Activated T-cell treated with anti-CD3 and anti-CD28 coated beads, Interleukin-2, amount 50 U/mL, for 48 hours (primary cell): ENCODE measurements at places on chromosomes 2 and 18.

DNA sequence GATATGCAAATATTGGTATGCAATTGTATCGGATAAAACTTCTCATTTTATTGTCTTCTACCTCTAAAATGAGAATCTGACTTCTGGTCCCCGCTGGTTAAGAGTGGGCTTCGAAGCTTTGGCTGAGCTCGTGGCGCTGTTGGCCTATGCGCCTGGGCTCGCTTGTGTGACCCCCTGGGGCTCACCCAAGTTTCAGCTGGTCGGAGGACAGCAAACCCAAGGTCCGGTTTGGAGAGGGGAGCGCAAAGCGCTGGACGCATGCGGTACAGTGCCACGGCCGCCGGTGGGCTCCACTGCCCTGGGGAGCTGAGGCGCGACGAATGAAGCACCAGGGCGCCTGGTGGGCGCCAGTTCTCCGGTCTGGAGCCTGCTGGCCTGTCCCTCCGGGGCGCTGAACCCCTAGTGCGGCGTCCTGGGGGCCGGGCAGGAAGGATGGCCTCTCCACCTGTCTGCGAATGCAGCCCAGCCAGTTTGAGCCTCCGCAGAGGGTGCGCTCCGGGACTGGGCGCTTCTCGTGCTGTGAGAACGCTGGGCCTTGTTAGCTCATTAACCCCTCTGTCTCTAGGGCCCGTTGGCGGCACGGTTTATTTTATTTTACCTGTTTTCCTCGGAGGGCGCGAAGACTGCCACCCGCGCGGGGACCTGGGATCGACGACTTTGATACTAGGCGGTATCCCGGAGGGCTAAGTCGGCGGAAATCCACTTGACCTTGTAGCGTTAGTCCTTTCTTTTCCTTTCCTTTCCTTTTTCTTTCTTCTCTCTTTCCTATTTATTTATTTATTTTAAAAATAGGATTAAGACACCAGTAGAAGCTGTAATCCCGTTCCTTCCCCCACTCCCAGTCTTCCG is 10.4 kb downstream of the MEIS1 start:
- DNase-seq = no peak

- no peak for DNase-seq
These were observed 62.6 kb downstream of the ITGB1BP1 start for GRCh38 chr2:9360701-9361100.

DNA sequence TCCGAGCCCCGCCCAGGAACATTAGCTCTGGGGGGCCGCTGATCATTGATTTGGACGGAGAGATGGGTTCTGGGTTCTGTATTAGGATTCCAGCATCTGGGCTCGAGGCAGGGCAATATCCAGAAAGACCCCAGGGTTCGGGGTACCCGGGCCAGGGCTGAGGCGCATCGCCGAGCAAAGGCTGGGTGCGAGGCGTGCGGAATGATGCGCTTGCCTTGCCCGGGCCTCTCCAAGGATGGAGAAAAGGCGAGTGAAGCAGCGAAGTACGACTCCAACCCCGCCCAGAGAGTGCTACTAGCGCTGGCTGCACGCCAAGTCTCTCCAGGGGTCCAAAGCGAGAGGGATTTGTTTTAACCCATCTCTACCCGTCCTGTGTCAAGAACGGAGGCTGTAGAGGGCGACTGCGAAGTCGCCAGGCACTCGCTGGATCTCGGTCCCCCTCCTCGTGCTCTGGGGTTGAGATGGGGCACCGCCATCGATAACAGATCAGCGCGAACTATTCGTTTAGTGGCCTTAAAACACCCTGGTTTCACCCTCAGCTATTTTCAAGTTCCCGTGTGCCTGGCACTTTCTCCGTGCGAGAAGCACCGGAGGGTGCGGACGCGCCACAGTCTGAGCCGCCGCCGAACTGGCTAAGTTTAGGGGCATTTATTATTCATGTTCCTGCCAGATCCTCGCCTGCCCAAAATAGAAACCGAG is 1.9 kb downstream of the ADCYAP1 start:
- peak; percentile 27 for DNase-seq

- no peak for DNase-seq
These were observed 76.9 kb downstream of the TTC21B start for GRCh38 chr2:165876712-165877111.

DNA sequence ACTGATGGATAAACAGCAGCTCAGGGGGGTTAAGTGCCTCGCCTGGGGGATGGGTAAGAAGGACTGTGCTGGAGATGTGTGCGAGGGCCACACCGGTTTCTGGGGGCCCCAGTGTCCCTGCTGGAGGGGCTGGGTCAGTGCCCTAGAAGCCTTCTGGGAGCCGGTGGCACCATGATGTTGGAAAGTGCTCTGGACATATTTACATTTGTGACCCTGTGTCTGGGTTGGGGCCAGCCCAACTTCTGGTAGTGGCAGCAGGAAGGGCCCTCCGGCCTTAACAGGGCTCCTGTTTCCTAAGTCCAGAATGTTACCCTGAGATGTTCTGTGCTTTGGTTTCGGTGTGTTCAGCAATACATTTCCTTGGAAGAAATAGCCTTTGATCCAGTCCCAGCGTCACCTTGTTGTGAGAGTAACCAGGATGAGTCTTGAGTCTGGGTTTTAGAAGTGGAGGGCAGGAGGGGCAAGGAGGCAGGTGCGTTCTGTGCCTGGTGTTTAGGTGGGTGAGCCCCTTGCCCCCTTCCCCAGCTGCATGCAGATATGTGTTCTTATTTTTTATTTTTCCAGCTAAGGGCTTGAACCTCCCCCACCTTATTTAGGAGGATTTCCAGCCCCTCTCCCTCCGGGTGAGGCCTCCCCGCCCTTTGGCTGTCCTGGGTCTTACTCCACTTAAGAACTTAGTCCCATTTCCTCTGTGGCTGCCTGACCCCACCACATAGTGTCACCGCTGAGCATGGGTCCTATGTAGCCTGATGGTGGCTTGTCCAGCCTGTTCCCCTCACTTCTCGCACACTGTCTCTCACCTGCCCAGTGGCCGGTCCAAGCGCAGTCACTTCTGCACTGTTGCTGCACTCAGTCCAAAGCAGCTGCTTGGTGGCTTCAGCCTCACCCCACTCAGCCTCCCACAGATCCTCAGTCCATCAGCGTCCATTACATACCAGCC is 132.7 kb upstream of the HS6ST1 start:
- peak; percentile 7 for DNase-seq

- DNase-seq = no peak
These were observed 44.5 kb downstream of the SOCS6 start for GRCh38 chr18:70333316-70333715.
